Fibroblast of skin of back (primary cell): ENCODE measurements at places on chromosomes 2 and 18.

- peak; percentile 8 for DNase-seq
Measured at GRCh38 chr2:236309669-236310029, 45.4 kb upstream of the ASB18 start.

DNA sequence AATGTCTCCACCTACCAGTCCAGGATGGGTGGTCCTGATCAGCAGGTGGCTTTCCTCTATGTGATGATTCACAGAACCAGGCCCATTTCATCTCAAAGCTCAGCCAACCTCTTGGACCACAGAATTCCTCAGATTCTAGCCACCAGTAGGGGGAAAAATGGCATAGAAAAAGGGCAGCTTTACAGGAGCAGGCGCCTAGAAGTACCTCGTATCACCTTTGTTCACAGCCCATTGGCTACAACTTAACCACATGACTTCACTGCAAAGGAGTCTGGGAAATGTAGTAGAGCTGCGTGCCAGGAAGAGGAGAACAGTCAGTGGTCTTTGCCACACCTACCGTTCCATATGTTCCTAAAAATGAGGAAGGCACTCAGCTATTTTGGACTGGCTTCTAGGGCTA, 62.8 kb upstream of the DTNA start:
- no peak for DNase-seq

- peak; percentile 81 for DNase-seq
Measured at GRCh38 chr2:45452866-45453265, 158.2 kb downstream of the SRBD1 start.

DNA sequence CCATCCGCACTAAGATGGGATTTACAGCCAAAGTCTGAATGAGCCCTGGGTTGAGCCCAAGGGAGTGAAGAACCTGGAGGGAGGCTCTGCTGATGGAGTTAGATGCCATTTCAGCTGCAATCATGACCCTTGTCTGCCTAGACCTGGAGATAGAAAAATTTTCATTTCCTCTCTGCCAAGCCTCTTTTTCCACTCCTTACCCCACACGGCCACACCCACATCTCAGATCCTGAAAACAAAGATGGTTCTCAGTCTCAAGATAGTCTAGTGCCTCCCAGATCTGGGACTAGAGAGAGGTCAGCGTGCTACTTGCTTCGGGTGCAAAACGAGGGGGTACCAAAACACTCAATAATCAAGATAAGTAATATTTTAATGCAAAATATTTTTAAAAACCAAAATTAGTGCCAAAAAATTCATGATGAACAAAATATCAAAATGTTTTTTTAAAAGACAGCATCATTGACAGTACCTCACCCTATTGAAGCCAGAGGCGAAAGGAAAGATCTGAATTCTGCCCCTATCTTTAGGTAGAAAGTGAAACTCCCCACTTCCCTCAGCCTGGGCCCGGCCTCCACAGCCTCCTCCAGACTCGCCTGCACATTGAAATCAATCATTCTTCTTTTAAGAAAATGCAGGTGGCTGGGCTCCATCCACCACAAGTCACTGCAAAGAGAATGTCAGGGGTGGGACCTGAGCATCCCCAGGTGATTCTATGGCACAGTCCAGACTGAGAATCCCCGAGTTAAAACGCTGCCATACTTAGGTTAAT, 57.8 kb upstream of the GPR45 start:
- no peak for DNase-seq

DNA sequence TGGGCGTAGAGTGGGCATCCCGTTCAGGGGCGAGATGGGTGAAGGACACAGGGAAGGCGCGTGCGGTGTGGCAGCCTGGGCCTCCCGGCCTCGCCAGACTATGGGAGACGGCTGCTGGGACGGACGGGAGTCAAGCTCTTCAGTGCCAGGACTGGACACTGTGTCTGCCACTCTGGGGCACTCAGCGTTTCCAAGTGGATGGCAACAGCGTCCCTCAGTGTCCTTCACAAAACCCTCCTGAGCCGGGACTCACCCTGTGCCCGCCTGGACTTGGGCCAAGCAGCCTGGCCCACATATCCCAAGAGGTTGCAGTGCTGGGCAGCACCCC, 16.3 kb upstream of the BOK start:
- DNase-seq: no peak

DNA sequence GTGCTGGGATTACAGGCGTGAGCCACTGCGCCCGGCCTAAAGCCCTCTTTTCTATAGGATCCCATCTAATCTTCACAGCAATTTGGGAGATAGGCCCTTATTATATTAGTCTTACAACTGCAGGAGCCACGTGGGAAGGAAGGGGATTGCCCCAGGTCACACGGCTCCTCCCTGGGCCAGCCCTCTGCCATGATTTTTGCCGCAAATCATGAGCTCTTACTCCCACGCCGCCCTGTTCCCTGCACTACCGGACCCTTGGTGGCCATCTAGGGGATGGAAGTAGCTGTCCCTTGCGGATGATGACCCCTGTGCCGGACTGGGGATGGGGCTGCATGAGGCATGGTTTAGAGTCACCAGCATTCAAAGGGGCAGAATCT, 28.4 kb upstream of the PTMA start:
- DNase-seq: no peak

- DNase-seq: no peak
Measured at GRCh38 chr2:135615404-135615803, 84.1 kb downstream of the R3HDM1 start.

GRCh38 chr2:200345975-200346374, 39.5 kb downstream of the SPATS2L start:
- DNase-seq: no peak

DNA sequence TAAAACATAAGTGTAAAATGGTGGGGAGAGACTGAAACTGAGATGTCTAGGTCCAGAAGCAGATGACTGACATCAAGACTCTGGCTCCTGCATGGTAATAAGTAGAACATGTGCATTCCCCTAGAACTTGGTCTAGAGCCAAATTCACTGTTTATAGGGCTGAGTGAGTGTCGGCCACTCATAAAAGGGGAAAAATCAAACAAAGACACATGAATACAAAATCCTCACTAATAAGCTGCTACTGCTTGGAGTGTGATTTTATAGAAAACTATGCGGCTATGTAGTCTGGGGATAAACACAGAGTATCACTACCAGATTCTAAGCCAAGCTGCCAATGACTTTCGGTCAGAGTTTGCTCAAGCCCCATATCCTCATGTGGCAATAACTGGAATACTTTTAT, 1080.8 kb upstream of the DDX18 start:
- no peak for DNase-seq

DNA sequence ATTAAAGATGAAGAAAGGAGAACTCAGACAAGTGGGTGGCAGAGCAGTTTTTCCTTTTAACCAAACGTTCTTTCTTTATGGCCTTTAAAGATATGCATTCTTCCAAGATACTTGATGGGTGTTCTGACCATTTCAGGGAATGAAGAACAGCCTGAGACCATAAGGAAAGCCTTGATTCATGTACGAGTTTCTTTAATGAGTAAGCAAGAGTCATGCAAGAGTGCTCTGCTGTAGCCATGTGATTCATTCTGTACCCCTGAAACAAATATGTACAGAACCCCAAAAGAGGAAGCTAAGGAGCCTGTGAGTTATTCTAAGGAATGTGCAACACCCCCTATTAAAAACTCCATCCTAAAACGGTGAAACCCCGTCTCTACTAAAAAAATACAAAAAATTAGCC, 372.8 kb downstream of the MTX2 start:
- DNase-seq: peak; percentile 96

- no peak for DNase-seq
Measured at GRCh38 chr2:9483107-9483506, 8.8 kb downstream of the IAH1 start.

DNA sequence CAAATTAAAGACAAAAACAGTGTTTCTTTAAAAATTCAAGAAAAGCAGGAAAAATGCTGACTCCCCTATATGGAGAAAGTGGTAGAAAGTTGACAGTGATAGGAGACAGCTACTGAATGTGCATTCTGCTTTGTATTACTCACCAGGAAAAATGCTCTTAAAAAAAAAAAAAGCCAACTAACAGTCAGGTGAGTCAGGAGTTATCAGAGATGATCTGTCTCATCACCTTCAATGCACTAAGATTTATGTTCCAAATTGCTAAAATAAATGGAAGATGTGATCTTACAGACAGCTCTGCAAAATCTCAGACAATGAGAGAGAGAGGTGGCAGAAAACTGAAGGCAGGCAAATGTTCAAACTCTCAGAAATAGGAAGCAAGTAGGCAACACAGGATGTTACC, 47.6 kb upstream of the ZNF521 start:
- peak; percentile 23 for DNase-seq

- DNase-seq: no peak
Measured at GRCh38 chr2:138298120-138298814, 203.3 kb upstream of the SPOPL start.
